NCI-H1930 (cell line): ENCODE measurements at places on chromosomes 1 and 21.

DNA sequence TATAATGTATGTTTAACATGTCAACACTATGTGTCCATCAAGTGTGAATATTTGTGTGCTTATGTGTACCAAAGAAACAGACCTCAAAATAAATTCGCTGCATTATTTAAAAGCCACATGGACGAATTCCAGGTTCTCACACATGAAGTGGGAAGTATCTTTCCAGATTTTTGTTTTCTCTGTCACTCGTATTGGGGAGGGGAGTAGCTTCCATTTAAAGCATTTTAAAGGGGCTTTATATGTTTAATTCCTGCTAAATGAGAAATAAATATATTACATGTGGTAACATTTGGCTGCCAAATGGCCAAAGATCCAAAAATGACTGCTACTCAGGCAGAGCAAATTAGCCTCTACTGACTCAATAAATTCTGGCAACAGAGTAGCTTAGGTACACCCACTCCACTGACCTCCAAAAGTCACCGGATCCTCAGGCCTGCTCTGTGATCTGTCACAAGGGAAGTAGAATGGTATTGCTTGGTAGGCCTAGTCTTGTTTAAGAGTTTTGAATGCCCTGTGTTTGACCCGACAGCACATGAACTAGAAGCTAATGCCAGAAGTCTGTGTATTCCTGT is 178.1 kb downstream of the ZP4 start:
- no peak for DNase-seq

DNA sequence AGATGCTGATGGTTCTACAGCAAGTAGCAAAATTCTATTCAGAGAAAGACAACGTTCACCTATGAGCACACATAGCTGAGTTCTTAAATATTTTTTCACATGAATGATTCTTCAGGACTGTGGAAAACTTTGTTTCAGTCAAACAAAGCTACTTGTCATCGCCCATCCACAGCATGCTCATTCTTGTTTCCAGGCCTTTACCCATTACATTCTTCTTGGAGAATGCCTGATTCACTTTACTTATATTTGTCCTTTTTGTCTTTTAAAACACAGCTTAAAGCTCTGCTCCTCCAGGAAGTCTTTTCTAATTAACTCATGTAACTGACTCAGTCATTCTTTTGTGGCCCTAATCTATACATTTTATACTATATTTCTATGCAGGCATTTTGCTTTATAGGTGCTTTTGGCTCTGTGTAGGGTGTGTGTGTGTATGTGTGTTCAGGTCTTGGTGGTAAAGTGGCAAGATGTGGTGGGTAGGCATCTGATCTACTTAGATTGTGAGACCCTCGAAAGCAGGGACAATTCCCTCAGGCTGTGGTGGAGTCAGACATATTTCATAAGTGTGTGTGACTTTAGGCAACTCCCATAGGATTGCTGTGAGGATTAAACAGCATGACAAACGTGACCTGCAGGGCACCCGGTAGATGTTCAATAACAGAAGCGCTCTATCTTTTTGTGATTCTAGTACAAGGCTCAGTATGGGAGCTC is 11.8 kb upstream of the MARK1 start:
- DNase-seq = no peak

- DNase-seq = no peak
These were observed 416.0 kb downstream of the PCP4 start for GRCh38 chr21:40282912-40283886.

- no peak for DNase-seq
These were observed 60.6 kb upstream of the CD1D start for GRCh38 chr1:158119976-158120653.

- no peak for DNase-seq
These were observed 16.1 kb downstream of the ENSA start for GRCh38 chr1:150613061-150613920.

DNA sequence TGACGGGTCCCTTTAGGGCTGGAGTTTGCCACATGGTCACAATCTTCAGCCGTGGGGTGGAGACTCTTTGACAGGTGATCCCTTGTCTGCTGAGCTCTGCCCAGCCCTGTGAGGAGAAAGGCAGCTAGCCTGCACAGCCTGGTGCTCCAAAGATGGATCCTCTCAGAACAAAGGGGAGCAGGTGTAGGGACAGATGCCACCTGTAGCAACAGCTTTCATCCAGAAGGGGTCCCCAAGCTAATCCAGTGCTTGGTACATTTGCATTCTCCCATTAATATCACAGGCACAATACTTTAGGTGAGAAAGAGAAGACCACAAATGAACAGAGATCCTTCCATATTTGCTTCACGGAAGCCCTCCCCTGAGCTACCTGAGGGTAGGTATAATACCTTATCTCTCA is 93.2 kb downstream of the CCDC185 start:
- no peak for DNase-seq

DNA sequence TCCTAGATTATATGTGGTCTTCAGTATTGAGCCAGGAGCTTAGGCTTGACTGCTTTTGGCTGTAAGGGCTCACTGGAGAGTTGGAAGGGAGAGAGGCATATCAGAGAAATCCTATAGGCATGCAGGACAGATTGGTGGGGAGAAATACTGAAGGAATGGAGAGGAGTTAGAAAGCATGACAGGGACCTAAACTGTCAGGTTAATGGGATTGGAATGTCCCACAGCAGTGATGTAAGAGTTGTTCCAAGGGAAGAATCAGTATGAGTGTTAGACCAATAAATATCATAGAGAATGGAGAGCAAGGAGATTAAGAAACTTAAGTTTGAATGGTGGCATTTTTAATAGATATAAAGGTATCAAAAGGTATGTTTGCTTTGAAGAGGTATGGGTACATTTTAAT is 39.7 kb downstream of the SLC35A3 start:
- DNase-seq = no peak

DNA sequence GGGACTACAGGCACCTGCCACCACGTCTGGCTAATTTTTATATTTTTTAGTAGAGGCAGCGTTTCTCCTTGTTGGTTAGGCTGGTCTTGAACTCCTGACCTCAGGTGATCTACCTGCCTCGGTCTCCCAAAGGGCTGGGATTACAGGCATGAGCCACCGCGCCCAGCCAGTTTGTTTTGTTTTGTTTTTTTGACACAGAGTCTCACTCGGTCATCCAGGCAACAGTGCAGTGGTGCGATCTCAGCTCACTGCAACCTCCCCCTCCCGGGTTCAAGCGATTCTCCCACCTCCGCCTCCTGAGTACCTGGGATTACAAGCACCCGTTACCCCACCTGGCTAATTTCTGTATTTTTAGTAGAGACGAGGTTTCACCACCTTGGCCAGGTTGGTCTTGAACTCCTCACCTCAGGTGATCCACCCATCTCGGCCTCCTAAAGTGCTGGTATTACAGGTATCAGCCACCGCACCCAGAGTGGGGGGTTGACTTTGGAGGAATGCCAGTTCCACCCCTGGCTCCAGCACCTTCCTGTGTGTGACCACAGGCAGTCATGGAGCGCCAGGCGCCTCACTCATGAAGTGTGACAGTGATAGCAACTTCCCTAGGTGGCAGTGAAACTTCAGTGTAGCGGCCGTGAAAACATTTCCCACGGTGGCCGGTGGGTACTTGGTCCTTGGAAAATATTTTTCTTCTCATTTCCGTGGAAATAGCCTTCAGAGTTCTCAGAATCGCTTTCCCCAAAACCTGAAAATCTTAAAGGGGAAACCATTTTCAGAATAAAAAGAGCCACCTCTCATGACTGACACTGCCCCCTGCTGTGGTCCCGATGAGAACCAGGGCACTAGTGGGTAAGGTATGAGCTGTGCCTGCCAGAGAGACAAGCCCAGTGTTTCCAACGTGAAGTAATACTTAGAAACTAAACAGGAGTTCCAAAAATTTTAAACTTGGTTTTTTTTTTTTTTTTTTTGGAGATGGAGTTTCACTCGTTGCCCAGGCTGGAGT is 48.6 kb downstream of the WDR4 start:
- no peak for DNase-seq

DNA sequence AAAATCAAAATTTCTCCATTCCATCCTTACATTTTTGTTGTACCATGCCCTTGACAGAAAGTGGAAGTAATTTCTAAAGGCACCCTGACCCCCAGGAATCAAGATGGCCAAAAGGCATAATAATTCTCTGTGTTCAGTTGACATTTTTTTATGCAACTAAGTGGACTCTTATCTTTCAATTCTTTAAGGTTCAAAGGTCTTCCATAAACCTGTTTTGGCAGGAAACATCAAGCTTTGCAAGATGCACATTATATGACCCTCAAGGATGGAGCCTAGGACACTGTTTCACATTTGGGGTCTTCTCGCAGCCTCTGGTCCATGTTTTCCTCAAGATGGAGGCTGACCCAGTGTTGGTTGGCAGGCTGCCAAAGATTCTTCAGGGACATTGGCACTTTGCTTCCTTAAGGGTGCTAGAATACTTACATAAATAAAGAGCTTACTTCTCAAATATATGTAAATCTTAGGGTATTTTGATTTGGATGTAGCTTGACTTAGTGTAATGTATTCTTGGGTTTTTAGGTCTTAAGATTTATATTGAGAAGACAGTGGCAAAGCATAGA is 48.0 kb upstream of the COG2 start:
- DNase-seq = no peak

- DNase-seq = no peak
These were observed 31.9 kb downstream of the GNPAT start for GRCh38 chr1:231272880-231273279.

DNA sequence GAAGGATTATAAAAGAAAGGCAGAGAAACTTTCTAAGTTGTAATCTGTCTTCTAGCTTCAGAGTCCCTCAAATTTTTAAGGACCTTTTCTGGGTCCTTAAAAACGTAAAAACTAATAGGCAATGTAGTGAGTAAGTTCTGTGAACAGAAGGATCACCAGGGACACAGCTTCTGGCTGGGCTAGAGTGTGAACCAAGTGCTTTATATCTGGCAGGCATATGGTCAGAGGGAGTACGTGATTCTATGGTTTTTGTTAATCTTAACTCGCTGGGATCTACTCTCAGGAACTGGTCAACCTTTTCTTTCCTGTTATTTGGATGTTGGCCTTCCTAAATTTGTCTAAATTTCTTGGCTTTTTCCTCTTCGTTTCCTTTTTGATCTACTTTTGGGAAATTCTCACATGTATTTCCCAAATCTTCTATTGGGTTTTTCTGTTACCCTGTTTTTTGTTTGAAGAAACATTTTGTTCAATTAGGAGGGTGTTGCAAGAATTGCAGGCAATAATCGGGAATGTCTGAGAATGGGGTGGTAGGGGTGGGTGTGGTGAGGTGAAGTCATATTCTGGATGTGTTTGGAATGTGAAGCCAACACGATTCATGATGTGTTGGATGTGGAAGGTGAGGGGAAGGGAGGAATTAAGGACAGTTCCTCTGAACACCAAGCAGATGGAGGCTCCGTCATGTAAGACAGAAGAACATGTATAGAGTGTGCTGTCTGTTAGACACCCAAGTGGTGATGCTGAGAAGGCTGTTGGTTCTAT is 193.2 kb downstream of the FMN2 start:
- DNase-seq = no peak

DNA sequence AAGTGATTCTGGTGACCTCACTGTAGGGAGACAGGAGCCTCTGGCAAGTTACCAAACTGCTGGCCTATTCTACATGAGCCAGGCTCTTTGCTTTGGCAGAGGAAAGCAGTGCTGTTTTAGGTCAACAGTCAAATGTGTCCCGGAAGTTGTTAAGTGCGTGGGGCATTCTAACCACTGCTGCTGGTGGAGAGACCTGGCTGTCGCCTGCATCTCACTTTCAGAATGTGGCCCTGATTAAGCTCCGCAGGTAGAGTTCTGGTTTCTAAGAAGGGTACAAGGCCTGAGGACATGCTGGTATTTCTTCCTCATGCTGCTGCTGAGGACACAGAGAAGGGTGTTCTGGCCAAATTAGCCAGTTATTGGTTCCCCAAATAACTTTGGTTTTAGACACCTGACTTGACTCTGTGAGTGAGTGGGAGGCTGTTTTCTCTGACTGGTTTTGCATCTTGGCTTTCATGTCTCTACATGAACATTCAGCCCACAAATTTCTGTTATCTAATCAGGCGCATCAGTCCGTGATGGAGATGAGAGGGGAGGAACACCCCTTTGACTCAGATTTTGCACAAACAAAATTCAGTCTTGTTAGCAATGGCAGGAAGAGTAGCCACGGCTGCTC is 120.8 kb downstream of the LMO4 start:
- DNase-seq = no peak

GRCh38 chr1:200410566-200410878 is 686 bp upstream of the ZNF281 start:
- DNase-seq = no peak

DNA sequence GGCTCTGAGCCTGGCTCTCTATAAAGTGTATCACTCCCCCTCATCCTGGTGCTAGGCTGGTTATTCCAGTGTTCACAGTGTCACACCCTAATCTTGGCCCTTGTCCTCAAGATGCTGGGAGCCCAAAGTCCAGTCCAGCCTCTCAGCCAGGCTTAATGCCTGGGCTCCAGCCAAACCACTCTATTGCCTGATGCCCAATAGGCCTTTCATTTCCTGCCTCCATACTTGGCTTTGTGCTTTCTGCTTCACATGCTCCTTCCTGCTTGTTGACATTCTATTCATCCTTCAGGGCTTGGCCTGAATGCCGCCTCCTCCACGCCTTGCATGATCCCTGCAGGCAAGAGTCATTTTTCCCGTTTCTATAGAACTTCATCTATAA is 1.7 kb downstream of the KLHDC8A start:
- DNase-seq = no peak

DNA sequence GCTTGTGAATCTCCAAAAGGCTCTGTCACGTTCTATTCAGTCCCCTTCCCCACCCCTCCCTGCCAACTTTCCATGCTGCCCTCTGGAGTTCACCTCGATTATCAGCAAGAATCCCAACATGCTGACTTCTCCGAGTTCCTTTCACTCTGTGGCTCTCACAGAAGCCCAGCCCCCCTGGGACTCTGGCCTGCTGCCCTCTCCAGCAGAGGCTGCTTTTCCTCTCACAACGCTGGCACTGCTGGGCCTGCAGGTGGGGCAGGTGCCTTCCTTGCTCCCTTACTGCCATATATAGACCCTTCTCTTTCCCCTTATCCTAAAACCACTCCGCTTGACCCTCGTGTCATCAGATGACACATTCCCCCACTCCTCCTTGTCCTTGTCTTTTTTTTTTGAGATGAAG is 10.2 kb upstream of the RNF186 start:
- DNase-seq = no peak

GRCh38 chr1:182785181-182785580 is 4.4 kb upstream of the NPL start:
- DNase-seq = no peak

GRCh38 chr1:112718691-112719418 is 3.7 kb upstream of the PPM1J start:
- peak; percentile 25 for DNase-seq

GRCh38 chr1:81270051-81270450 is 530.7 kb upstream of the ADGRL2 start:
- DNase-seq = no peak

GRCh38 chr21:34825948-34826548 is 157.3 kb downstream of the CLIC6 start:
- DNase-seq = no peak
